Transverse colon (tissue), 4 donors: ENCODE measurements at places on chromosomes 6 and 20. TPM values are rescaled to one million over a fixed set of nuclear protein-coding genes. Genes with fewer than 3 reads are reported as not detected.

DNA sequence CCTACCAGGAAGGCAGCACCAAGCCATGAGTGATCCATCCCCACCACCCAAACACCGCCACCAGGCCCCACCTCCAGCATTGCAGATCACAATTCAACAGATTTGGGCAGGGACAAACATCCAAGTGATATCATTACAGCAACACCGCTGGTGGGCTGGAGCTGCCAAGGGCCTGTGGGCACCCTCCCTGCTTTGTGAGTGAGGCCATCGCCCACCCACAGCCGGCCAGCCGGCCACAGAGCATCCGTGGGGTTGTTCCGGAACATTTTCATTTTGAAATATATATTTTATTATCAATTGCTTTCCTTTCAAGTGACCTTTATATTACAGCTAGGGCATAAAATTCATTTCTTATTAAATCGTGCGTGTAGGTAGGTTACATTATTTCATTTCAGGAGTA is 286.0 kb upstream of the CDH4 start:
- DNase-seq = no peak

- DNase-seq = no peak
Measured at GRCh38 chr6:100479179-100480035, 14.7 kb upstream of the SIM1 start.

Gene UNC5CL
- total RNA-seq = not detected

GRCh38 chr6:100229512-100229911 is 235.2 kb downstream of the SIM1 start:
- DNase-seq = no peak

GRCh38 chr6:129662406-129662766 is 47.6 kb downstream of the ARHGAP18 start:
- DNase-seq = no peak

GRCh38 chr6:168873278-168874190 is 380.1 kb downstream of the THBS2 start:
- no peak for DNase-seq

DNA sequence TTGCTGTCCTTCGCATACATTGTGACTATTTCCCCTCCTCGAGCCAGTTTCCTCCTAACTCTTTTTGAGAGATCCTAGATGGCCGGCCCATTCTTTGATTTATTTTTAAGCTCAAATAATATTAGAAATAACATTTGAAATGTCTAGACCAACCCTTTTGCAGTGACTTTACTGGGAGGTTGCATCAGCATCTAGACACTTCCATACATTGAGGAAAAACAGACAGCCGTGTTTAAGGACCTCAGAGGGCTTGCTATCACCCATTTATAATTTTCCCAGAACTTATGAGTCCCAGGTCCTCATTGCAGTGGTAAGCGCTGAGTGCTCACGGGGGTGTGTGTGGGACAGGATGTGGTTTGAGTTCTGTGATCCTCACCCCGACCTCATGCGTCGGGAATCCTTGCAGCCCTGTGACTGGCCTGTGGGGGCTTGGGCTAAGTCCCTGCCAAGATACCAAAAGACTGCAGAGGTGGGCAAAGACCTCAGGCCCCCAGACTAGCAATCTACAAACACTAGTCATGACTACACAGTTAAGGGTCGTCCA is at the start of gene GPX5:
Gene GPX5 (plus strand): TSS at position 386 of the 544 bp plus-strand sequence. CDS start 133 bp downstream, at position 519.
- no peak for DNase-seq

GRCh38 chr20:64242003-64242796 is 13.3 kb upstream of the PCMTD2 start:
- no peak for DNase-seq

DNA sequence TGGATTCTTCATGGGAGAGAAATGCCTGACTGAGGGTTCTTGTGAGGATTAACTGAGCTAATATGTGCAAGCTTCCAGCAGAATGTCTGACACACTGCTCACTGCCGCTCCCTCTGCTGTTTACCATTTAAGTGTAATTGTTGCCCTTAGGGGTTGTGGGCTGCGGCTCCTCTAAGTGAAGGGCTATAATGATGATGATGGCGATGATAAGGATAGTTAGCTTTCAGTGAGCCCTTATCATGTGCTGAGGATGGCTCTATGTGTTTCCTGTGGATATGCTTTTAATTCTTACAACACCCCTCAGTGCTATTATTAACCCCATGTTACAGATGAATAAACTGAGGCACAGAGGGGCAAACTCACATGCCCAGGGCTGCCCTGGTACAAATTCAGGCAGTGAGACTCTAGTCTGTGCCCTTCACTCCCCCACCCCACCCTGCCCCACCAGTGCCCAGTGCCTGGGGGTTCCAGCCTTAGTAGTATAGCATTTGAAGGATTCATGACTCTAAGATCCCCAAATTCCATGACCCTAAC is 33.4 kb downstream of the TGM2 start:
- DNase-seq = no peak

Gene C6orf136
- total RNA-seq = 301 TPM

- DNase-seq = no peak
Measured at GRCh38 chr6:169738204-169738975, 13.0 kb downstream of the DYNLT2 start.

DNA sequence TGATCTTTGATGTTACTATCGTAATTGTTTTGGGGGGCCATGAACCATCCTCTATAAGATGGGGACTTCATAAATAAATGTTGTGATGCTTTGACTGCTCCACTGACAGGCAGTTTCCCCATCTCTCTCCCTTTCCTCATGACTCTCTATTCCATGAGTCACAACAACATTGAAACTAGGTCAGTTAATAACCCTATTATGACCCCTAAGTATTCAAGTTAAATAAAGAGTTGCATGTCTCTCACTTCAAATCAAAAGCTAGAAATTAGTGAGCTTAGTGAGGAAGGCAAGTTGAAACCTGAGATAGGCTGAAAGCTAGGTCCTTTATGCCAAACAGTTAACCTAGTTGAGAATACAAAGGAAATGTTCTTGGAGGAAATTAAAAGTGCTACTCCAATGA is 491.0 kb downstream of the HAO1 start:
- DNase-seq = no peak

Gene AGPAT4
- total RNA-seq = 6.4 TPM

DNA sequence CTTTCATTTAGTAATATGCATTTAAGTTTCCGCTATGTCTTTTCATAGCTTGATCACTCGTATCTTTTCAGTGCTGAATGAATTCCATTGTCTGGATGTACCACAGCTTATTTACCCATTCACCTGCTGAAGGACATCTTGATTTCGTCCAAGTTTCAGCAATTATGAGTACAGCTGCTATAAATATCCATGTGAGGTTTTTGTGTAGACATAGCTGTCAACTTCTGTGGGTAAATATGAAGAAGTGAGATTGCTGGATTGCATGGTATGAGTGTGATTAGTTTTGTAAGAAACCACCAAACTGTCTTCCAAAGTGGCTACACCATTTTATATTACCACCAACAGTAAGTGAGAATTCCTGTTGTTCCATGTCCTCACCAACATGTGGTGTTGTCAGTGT is 79.2 kb upstream of the STMND1 start:
- no peak for DNase-seq

DNA sequence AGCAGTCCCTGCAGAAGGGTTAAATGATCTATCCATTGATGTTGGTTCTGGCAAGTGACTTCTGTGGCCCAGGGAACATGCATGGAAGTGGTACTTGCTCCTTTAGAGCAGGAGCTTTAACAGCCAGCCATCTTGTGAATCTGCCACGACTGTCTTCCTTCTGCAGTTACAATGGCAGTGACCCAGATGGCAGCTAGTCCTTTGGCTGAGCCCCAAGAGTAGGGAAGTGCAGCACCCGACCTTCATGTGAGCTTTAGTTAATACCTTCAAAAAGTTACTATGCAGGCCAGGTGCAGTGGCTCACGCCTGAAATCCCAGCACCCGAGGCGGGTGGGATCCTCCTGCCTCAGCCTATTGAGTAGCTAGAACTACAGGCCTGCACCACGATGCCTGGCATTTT is 66.4 kb downstream of the POPDC3 start:
- DNase-seq = no peak

Gene MYLK2
- total RNA-seq = 0.16 TPM

DNA sequence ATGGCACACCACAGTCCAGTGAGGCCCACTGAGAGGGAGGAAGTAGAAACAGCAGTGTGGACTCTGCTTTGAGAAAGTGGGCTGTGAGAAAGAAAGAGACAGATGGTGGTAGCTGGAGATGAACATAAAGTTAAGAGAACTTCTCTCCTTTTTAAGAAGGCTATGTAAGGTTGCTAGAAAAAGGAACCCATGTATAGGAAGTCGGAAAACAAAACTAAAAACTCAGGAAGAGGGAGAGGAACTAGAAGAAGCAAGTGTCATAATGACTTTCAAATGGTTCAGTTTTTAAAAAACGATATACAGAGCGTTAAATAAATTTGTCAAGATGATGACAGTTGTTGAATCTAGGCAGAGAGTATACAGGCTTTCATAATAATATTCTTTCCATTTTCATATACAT is 25.4 kb upstream of the GMNN start:
- DNase-seq = no peak
